Tibial nerve (tissue), 4 donors: ENCODE measurements at places on chromosomes 1 and 21. TPM values are rescaled to one million over a fixed set of nuclear protein-coding genes. Genes with fewer than 3 reads are reported as not detected.

The LHX8 gene
- not detected for total RNA-seq

The SLC1A7 gene
- total RNA-seq: 1.6 TPM

The FNDC5 gene
- not detected for total RNA-seq

The SPRR2D gene
- total RNA-seq: not detected

The PHTF1 gene
- total RNA-seq: 11.3 TPM

The SLC5A9 gene
- total RNA-seq: not detected

The CR1 gene
- total RNA-seq: 6.7 TPM

The LCK gene
- 1.4 TPM for total RNA-seq

The CLK2 gene
- 59.1 TPM for total RNA-seq

The TMEM269 gene
- 0.21 TPM for total RNA-seq

The SLC9A1 gene
- 7.5 TPM for total RNA-seq

The SERPINC1 gene
- not detected for total RNA-seq

The SNAP47 gene
- 49.4 TPM for total RNA-seq

The BTBD8 gene
- total RNA-seq: 19.0 TPM

The GNAT2 gene
- not detected for total RNA-seq

The FLG2 gene
- total RNA-seq: not detected

The TESK2 gene
- total RNA-seq: 8.8 TPM

The TOE1 gene
- 16.7 TPM for total RNA-seq

The INKA2 gene
- total RNA-seq: 6.3 TPM

The CFAP107 gene
- total RNA-seq: not detected

The LHX4 gene
- not detected for total RNA-seq

The CFAP45 gene
- 0.63 TPM for total RNA-seq

The ITGB2 gene
- total RNA-seq: 87.3 TPM

The TTC22 gene
- total RNA-seq: not detected

The CD1E gene
- total RNA-seq: not detected
